ENCODE measurements at places on chromosomes 6 and 20. TPM values are rescaled to one million over a fixed set of nuclear protein-coding genes. Genes with fewer than 3 reads are reported as not detected.

GRCh38 chr6:51045548-51045947 lies 226.9 kb downstream of the TFAP2B start:
- DNase-seq: no peak

DNA sequence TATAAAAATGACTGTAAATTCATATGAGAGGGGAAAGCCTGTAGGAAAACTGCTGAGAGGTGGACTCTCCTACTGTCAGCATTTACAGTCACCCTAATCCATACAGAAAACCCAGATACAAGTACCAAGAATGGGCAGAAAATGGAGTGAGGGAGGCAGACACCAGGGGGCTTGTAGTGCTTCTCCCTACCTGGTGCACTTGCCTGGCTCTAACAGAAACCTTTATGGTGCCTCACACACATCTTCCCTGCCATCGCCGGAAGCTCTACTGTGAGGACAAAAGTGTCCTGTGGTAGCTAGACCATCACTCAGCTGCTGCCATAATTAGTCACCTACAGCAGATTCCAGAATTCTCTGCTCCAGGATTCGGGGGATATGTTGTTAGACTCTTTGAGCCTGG lies 441.3 kb downstream of the TFAP2B start:
- no peak for DNase-seq

- DNase-seq: no peak
Observed at GRCh38 chr6:92180090-92180489, 1239.3 kb downstream of the EPHA7 start.

DNA sequence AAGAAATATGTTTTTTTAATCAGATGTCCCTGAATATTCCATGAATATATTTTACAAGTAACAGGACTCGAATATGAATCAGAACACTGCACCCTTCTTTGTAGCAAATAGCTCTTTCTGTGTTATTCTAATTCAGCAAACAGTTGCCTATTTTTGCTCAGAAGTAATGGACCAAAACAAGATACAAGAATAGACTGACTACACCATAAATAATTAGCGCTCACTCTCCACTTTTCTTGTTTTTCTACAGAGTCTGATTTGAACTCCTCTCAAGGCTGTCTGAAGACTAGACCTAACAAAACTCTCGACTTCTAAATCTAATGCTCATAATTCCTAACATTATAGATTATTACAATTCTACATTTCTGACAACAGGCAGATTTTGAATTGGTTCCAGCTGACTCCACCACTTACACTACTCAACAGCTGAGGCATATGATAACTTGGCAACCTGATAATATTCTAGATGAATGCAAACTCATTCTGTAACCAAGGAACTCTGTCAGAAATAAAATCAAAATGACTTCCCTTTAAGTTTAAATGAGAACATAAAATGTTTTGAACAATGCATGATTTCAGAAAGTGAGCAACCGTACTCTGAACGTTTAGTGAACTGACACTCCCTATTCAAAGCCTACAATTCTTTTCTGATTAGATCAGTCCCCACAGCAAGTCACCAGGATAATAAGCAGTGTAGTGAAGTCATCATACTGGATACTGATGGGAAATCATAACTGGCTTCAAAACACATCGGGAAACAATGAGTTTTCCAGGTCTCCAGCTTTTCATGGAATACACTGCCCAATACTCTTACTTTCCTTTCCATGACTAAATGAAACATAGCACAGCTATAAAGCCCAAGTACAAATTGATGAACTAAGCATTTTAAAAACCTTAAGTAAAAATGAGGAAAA lies 114.2 kb upstream of the BEND6 start:
- peak; percentile 60 for DNase-seq

- DNase-seq: no peak
Observed at GRCh38 chr20:5642155-5642981, 107.8 kb upstream of the SHLD1 start.

- DNase-seq: no peak
Observed at GRCh38 chr20:31676609-31676989, 38.9 kb downstream of the COX4I2 start.

DNA sequence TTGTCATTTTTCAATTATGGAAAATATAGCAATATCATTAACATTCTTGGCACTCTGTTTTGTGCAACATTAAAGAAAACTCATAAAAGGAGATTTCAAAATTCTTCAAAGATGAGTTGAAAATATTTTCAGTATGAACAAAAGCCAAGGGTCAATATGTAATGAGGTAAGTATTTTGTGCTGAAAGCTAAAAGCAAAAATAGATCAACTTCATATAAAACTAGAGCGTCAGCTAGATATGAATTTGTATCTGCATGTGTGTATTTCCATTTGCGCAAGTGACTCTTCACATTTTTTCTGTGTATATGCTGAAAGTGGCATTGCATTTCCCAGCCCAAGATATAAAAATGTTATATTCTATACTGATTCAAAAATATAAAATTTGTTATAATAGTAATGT lies 492.1 kb upstream of the EYS start:
- no peak for DNase-seq

DNA sequence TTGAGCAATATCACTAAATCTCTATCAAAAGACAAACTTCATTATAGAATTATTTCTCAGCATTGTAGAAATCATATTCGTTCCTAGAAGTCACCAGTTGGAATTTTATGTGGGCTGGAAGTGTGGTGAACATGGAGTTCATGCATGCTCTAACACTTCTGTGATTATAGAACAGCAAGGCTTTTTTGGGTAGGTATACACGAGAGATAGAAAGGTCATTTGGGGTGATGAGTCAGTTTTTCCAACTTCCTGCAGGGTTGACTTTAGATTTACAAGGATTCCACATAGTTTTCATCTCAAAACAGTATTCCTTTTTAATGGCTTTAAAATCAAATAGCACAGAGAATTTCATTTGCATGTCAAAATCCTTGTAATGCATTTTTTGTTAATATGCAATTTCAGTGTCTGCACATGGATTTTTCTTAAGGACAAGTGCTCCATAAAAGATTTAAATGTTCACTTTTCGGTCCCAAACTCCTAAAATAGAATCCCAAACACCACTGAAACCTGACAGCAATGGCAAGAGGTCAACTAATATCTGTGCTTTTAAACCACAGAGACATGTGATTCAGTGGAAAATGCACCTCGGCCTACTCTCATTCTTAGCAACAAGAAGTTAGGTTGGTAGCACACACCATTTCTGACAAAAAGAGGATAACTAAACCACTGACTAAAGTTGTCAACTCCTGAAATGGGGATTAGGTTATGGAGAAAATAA lies 211.0 kb downstream of the MOXD1 start:
- DNase-seq: no peak

DNA sequence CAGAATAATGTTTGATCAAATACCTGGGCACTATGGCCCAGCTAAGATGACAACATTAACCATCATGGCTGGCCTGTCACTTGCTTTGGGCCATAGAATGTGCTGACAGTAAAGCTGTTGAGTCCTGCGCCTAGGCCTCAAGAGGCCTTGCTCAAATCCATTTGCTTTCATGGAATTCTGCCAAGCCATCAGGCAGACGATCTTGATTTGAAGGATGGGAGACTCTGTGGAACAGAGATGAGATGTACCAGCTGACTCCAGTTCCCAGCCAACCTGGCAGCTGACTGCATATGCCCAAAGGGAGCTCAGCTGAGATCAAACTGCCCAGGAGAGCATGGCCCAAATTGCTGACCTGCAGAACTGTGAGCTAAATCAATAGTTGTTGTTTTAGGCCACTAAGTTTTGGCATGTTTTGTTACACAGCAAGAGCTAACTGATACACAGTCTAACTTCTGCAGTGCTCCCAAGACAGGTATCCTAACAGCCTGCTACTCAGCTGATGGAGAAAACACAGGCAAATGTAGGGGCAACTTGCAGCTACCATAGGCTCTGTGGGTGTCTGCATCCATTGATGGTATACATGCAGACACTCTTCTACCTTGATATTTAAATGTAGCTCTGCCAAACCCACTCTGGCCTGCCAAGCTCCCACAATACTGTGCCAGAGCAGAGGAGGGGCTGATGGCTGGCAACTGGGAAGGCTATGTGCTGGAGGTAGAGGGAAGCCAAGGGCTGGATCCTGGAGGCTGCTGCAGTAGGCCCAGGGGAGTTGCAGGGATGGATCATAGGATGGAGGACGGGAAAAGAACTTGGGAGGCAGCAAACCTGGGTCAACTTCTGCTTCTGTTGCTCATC lies 55.2 kb upstream of the RNF24 start:
- no peak for DNase-seq

DNA sequence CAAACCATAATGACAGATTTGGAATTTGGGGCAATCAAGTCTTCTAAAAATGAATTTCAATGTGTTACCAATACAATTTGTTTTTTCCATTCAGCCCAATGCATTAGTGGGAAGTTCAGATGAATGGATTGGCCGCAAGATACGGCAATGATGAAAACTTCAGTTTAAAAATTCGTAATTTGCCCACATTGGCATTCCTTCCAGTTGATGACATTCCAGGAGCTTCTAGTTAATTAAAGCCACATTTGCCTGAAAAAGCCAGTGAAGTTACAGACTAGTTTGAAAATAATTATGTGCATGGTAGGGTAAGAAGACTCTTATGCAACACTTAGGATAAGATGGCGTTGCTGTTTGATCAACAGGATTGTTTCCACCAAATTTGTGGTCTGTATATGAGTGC lies 46.2 kb downstream of the NHLRC1 start:
- DNase-seq: no peak

- DNase-seq: no peak
Observed at GRCh38 chr6:166323395-166323794, 15.2 kb upstream of the PRR18 start.

DNA sequence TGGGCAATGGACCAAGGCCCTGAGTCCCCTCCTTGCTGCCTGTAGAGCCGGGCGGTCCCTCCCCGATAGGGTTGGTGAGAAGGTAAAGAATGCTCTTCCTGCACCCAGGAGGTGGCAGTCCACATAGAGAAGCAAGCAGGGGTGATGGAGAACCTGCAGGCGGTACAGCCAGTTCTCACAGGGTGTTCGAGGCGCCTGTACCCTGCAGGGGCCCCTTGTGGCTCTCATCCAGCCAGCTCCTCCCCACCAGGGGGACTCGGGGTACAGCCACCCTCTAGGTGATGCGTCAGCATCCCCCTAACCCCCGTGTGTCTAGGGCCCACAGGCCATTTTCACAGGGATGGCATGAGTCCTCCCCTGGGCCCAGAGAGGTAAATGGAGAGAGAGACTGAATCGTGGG lies 5.1 kb upstream of the COL9A3 start:
- DNase-seq: no peak

- DNase-seq: peak; percentile 37
Observed at GRCh38 chr20:14334306-14334930, 3.0 kb downstream of the FLRT3 start.

Gene CDK19
- 9.1 TPM for polyA plus RNA-seq

Gene ENPP1
- not detected for polyA plus RNA-seq

Gene DYNLT2
- 0.81 TPM for polyA plus RNA-seq

Gene SYCP2L
- polyA plus RNA-seq: 0.82 TPM

Gene MUCL3
- polyA plus RNA-seq: not detected

Gene SLC4A11
- 1.6 TPM for polyA plus RNA-seq

Gene HCRTR2
- not detected for polyA plus RNA-seq

Gene CASS4
- polyA plus RNA-seq: 0.02 TPM
